ENCODE measurements at places on chromosomes 4 and X. TPM values are rescaled to one million over a fixed set of nuclear protein-coding genes. Genes with fewer than 3 reads are reported as not detected.

The ARHGAP10 gene
- 4.6 TPM for total RNA-seq

The RS1 gene
- not detected for total RNA-seq

The MAGEA10 gene
- not detected for total RNA-seq

DNA sequence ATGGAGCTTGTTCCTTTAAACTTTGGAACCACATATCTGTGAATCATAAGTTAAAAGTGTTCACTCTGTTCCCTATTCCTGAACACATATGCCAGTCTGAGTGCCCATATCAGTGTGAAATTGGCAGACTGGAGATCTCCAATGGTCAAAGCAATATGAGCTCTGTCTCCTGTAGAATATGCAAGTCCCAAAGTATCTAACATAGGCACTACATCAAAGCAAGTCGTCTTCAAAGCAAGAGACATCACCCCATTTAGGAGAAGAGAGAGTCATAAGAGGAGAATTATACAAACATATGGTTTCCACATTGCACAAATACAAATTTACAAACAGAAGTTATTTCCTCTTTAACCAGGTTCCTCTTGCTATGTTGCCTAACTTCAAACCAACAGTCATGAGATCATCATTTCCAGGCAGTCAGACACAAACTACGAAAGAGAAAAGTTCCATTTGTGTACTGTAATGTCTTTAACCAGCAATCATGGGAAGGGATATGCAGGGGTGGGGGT is 9.9 kb upstream of the GK start:
- no peaks in the 10 kb centered on the region for H3K4me1 ChIP-seq
- H3K4me3 ChIP-seq = no peak overlapping the region
- H3K27ac ChIP-seq = no peak overlapping the region
- H3K36me3 ChIP-seq = no peaks in the 10 kb centered on the region
- H3K27me3 ChIP-seq = no peaks in the 10 kb centered on the region

DNA sequence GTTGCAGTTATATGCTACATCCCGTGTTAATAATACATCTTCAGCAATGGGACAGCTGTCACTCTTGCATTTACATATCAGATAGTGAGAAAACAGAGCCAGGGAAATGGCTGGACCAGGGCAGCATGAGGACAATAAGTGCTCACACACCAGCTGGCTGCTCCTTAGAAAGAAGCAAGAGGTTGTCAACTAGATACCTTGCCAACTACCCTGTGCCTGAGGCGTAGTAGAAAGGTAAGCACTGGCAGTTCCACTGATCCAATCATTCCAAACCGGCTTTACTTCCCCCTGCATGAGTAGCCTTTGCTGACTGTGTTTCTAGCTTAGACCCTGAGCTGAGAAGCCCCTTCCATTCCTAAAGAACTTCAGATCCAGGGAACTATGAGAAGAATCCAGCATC is 52.2 kb upstream of the FGF13 start:
- no peak overlapping the region for H3K27ac ChIP-seq
- no peaks in the 10 kb centered on the region for H3K36me3 ChIP-seq
- no peaks in the 10 kb centered on the region for H3K27me3 ChIP-seq
- H3K4me3 ChIP-seq = no peak overlapping the region
- no peak for DNase-seq

DNA sequence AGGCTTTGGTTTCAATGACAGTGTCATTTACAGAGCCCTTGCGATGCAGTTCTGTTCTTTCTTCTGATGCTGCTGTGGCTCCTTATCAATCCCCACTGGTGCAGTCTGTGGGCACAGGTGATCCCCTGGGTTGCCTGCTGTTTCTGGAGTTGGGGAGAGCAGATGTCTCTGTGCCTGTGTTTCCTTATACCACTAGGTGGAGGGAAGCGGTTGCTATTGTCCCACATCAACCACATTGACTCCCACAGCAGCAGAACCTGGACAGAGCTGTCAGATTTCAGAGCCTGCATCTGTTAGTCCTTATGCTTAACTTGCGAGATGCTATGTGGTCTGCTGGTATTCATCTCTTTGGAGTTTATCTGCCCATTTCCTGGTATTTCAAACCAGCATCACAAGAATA is 57.7 kb downstream of the NEIL3 start:
- H3K4me1 ChIP-seq = no peaks in the 10 kb centered on the region
- no peaks in the 10 kb centered on the region for H3K36me3 ChIP-seq
- H3K27me3 ChIP-seq = no peaks in the 10 kb centered on the region

DNA sequence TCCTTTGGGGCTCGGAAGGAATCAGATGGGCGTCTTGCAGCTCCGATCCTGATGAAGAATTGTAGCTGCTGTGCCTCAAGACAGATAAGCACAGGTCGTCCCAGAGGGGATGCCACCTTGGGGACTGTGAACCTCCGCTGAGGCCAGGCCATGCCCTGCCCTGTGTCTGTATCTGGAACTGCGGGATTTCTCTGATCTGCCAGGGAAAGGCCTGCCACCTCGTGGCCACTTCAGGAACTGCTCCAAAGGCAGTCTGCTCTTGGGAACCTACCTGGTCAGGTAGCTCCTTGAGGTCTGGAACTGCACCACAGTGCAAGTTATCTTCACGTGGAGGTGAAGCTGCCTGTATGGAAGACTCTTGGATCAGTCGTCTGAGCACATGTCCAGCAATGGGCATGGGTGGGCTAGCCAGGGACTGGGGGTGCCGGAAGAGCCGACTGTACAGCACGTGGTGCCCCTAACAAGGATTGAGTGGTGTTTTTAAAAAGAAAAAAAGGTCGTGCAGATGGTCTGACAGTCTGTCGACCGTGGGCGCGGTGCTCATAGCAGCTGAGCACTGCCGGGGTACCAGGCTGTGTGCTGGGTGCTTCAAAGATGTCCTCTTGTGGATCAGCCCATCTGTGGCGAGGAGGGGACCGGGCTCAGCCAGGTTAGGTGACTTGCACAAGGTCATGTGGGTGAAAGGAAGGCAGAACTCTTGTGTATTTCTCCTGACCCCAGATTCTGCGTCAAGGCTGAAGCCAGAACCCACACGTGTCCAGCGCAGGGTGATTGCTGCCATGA is 3.1 kb upstream of the GRPEL1 start:
- H3K27me3 ChIP-seq = peaks cover 8% of the 10 kb centered on the region
- peak overlapping the region; percentile 45 for H3K4me3 ChIP-seq
- no peak overlapping the region for H3K27ac ChIP-seq

- no peak overlapping the region for H3K4me3 ChIP-seq
- H3K27me3 ChIP-seq = peaks cover 3% of the 10 kb centered on the region
- no peak overlapping the region for H3K27ac ChIP-seq
- DNase-seq = no peak
- no peaks in the 10 kb centered on the region for H3K36me3 ChIP-seq
These were observed 68.6 kb upstream of the SORBS2 start for GRCh38 chr4:185880571-185880970.

DNA sequence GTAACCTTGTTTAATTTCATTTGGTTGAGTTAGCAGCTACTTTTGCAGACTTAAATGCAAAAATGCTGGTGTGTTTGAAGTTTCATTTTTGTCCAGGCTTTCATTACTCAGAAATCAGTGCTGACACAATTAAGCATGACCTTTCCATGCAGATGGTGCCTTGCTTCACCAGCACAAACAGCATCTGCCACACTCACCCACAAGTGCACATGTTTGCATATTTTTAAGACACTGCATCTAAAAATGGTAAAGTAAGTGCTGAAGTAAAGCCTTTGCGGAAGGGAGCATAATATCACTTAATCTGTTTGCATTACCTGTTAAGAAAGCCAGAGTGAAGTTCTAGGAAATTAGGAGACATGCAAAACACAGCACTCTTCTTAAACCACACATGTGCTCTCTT is 7.3 kb upstream of the DAPP1 start:
- H3K36me3 ChIP-seq = no peaks in the 10 kb centered on the region
- no peak overlapping the region for H3K27ac ChIP-seq
- no peak overlapping the region for H3K4me3 ChIP-seq

DNA sequence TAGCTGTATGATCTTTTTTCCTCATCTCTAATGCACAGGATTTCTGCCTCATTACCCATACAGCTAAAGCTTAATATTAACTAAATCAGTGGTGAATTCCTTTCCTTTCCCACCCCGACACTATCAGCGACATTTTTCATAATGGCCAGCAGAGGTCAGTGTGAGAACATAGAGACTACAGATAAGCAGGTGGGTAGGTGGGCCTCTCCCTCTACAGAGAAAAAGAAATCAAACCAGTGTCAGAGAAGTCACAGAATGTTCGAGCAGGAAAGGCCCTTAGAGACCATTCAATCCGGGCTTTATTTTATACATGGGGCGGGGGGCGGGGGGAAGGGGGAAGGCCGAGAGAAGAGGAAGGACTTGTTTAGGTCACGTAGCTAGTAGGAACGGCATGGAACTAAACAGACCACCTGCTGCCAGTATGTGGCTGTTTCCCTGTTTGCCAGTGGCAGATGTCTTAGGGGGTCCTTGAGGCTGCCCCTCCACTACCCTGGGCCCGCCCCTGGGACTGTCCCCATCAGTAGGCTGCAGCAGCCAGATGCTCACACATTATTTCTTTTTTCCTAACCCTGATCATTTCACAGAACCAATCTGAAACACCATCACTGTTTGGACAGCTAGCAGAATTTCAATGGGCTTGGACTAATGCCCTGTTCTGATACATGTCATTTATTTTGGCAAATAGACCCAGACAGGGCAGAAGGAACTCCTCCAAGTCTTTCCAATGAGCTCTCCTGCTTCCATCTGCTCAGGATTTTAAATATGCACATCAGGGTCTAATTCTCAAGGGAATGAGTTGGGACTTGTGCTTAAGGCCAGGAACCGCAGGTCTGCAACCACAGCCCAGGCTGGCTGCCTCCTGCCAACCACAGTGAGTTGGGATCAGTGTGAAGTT is 133.4 kb downstream of the ATG4A start:
- H3K4me3 ChIP-seq = no peak overlapping the region
- H3K4me1 ChIP-seq = no peaks in the 10 kb centered on the region
- no peak overlapping the region for H3K27ac ChIP-seq
- H3K27me3 ChIP-seq = peaks cover 2% of the 10 kb centered on the region

DNA sequence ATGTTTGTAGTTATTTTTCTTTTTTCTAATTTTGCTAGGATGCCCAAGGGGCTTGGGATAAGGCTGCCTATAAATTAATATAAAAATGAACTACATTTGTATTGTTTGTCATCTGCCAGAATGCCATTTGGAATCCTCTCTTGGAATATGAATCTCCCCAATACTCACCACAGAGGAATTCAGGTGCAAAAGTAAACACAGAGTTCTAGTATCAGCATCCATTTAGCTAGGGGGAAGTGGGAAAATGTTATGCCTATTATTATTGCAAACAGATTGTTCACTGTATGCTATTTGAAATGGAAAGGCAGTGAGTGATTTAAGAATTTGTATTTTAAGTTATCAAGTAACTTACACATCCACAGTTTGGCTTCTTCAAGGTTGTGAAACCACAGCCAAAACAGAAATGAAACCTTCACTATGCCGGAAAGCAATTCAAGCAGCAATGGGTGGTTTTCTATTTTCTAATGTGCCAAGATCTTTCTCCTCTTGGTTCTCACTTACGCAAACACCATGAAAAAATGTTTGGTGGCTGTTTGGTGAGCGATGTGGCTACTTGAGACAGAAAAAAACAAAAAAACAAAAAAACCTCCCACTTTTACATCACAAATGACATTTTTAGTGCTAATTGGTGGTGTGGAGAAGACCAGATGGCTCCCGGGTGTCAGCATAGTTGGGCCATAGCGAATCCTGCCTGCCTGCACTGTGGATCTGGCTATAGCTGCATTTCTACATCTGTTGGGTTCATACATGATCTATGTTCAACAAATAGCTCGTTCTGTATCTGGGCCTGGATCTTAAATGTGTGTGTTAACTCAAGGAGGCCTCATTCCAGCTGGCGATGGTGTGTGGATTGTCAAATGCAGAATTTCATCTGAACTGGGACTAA is 200.8 kb upstream of the GIMD1 start:
- no peak for DNase-seq
- peaks cover 8% of the 10 kb centered on the region for H3K4me1 ChIP-seq
- no peak overlapping the region for H3K27ac ChIP-seq

- H3K27ac ChIP-seq = peak overlapping the region; percentile 72
- H3K36me3 ChIP-seq = peaks cover 10% of the 10 kb centered on the region
- no peak overlapping the region for H3K4me3 ChIP-seq
These were observed 70.8 kb downstream of the RGS12 start for GRCh38 chr4:3363411-3364141.

GRCh38 chr4:112270640-112271421 is 14.9 kb downstream of the TIFA start:
- H3K27me3 ChIP-seq = no peaks in the 10 kb centered on the region
- H3K4me1 ChIP-seq = peaks cover 8% of the 10 kb centered on the region
- H3K36me3 ChIP-seq = peaks cover 11% of the 10 kb centered on the region
- no peak for DNase-seq
- no peak overlapping the region for H3K27ac ChIP-seq

DNA sequence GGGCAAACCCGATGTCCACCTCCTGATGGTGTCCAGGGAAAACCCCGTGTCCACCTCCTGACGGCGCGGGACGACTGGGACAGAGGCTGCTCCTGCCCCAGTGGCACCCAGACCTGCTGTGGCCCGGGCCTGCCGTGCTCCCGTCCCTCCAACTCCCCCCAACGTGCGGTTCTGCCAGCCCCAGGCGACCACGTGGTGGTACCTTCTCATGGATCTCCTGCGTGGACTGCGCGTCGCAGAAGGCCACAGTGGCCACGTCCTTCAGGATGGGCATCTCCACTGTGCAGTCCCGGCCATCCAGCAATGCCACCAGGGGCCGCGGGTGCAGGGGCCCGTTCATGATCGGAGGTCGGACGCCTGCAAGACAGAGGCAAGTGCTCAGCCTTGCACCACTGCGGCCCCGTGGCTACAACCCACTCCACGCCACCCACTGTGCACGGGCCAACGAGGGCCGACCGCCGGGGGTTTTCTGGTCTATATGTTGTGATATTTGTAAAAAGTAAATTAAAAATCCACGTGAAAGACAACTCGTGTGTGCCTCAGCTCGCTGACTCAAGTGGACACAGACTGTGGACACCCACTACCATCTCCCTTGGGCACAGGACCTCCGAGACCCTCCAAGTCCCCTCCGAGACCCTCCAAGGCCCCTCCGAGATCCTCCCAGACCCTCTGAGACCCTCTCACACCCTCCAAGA is 10.8 kb downstream of the CTBP1 start:
- DNase-seq = no peak
- peak overlapping the region; percentile 21 for H3K4me3 ChIP-seq
- no peak overlapping the region for H3K27ac ChIP-seq
- peaks cover 4% of the 10 kb centered on the region for H3K4me1 ChIP-seq

All from endothelial cell (in vitro differentiated cells).